ENCODE measurements at places on chromosomes 12 and 14. TPM values are rescaled to one million over a fixed set of nuclear protein-coding genes. Genes with fewer than 3 reads are reported as not detected.

DNA sequence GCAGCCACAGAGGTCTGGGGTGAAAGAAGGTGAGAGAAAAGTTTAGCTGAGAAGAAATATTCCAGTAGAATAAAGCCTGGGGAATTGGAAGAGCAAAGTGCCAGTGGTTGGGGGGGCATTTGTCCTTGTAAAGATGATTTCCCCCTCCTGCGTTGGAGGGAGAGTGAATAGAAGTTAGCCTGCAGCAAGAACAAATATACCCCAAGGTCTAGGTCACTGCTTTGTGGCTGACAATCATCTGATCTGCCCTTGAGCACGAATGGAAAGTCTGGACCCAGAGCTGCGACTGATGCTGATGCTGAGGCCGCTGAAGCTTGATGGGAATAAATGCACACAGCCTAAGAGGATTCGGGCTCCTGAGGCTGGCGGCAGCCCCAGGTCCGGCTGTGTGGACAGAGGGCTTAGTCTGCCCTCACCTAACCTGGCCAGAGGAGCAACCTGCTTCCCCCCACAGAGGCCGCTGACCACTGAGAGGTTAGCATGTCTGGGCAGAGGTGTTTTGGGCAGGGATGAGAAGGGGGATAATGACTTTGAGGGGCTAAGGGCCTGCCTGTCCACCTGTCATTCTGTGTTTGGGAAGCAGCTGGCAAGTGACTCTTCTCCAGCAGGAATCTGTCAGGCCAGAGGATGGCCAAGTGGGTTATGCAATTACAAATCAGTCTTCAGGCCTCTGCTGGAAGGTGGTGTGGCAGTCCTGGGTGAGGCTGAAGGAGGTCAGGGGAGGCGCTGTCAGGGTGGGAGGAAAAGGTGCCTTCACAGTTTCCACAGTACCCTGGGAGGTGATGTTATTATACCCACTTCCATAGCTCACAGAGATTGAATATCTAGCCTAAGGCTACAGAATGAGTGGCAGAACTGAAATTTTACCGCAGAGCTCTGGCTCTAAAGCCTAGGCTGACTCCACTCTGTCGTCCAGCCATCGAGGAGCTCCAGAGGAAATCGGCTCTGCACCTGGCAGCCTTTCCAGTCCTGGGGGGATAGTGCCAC is 11.7 kb downstream of the TUBA1C start:
- no peak overlapping the region for H3K27ac ChIP-seq
- H3K4me3 ChIP-seq: no peak overlapping the region
- no peak for DNase-seq
- H3K4me1 ChIP-seq: no peaks in the 10 kb centered on the region

DNA sequence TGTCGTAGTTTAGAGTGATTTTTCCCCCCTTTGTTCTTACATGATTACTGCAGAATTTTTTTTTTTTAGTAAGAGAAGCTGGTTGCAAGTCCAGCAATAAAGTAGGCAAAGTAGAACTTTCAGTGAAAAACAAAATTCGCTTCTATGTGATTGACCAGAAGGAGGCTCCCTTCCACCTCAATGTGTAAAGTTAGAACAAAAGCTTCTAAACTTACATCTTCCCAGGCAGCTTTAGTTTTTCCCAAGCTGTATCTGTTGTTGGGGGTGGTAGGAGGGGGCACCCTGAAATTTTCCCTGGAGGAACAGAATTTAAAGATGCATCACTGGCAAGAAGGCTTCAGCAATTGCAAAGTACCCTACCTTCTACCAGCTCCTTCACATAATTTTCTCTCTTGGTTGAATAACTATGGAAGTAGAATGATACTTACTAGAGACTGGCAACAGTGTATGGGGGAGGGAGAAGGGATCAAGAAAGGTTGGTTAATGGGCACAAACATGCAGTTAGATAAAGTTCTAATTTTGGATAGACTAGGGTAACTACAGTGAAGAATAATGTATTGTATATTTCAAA is 87.3 kb upstream of the E2F7 start:
- H3K4me3 ChIP-seq: no peak overlapping the region
- DNase-seq: no peak
- no peaks in the 10 kb centered on the region for H3K36me3 ChIP-seq
- H3K27ac ChIP-seq: no peak overlapping the region
- no peaks in the 10 kb centered on the region for H3K4me1 ChIP-seq
- H3K27me3 ChIP-seq: no peaks in the 10 kb centered on the region

GRCh38 chr12:57511161-57511560 is 9.2 kb downstream of the DDIT3 start:
- H3K27me3 ChIP-seq: no peaks in the 10 kb centered on the region
- no peak overlapping the region for H3K4me3 ChIP-seq
- no peak overlapping the region for H3K27ac ChIP-seq
- H3K36me3 ChIP-seq: peaks cover 73% of the 10 kb centered on the region

GRCh38 chr12:28313631-28314030 is 123.4 kb downstream of the CCDC91 start:
- H3K4me3 ChIP-seq: no peak overlapping the region
- no peaks in the 10 kb centered on the region for H3K27me3 ChIP-seq
- no peak for DNase-seq
- H3K27ac ChIP-seq: no peak overlapping the region
- H3K36me3 ChIP-seq: peaks cover 4% of the 10 kb centered on the region
- H3K4me1 ChIP-seq: no peaks in the 10 kb centered on the region

CISTR gene
- not detected for total RNA-seq

GZMH gene
- 0.96 TPM for total RNA-seq
